ENCODE measurements at places on chromosomes 1 and 21.

DNA sequence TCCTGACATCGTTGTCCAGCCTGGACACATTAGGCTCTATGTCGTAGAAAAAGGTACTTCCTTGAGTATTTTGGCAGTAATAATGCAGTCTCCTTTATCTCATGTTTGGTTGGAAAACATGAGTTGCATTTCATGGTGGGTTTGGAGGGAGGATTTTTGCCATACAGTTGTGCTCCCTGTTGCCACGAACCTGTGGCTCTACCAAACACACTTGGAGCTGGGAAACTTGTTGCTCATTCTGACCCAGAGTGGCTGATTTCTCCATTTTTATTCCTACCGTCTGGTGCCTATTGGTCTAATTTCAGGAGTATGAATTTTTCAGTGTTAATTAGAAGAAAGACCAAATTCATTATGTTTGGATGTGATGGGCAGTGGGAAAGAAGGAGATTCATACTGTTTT, 50.7 kb downstream of the MPZL1 start:
- no peak for DNase-seq

GRCh38 chr1:67347688-67348472, 40.2 kb downstream of the IL12RB2 start:
- DNase-seq: no peak

- DNase-seq: no peak
Observed at GRCh38 chr1:169896013-169896412, 2.3 kb upstream of the SCYL3 start.

GRCh38 chr1:208149776-208150514, 94.2 kb downstream of the PLXNA2 start:
- no peak for DNase-seq

- no peak for DNase-seq
Observed at GRCh38 chr1:105632342-105633196, 1423.9 kb upstream of the PRMT6 start.

GRCh38 chr1:158793604-158794003, 12.6 kb upstream of the OR6N2 start:
- no peak for DNase-seq

GRCh38 chr1:206583707-206584648, 28.3 kb downstream of the EIF2D start:
- peak; percentile 71 for DNase-seq

- no peak for DNase-seq
Observed at GRCh38 chr1:12244585-12244984, 14.8 kb downstream of the VPS13D start.

DNA sequence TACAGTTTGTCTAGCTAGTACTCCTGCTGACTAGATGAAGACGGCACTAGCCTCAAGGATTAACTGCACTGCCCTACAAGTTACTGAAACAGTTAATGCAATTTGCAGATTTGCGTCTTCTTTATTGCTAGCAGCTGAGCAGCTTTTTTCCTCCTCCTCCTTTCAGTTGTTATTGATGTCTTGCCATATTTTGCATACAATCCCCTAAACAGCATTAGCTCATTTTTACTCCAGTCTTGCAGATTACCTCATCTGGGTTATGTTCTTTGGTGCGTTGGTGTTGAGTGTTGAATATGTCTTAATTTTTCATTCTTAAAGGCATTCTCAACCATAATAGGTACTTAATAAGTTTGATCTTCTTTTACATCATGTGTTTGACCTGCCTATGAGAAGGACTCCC, 363.4 kb upstream of the LYPLAL1 start:
- DNase-seq: no peak

- no peak for DNase-seq
Observed at GRCh38 chr1:146051452-146051851, 29.9 kb upstream of the HJV start.

- DNase-seq: no peak
Observed at GRCh38 chr1:44786138-44786840, 1.7 kb downstream of the BEST4 start.

DNA sequence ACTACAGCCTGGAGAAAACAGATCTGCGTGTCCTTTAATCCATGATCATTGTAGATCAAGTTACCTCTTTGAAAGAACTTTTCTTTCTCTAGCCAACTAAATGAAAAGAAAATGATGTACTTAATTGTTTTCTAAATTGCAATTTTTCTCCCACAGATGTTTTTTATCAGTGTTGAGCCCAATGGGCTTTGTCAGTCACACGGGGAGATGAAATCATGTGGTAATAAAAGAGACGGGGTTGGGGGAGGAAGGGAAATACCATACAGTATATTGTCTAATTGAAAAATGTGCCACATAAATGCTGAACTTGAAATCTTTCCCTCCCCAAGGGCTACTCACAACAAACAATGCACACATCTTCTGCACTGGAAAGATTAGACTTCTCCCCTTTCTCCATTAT, 58.4 kb downstream of the NTMT2 start:
- DNase-seq: no peak

GRCh38 chr1:198167436-198167934, 10.7 kb downstream of the NEK7 start:
- DNase-seq: no peak

GRCh38 chr1:109361649-109362048, 36.1 kb downstream of the SORT1 start:
- DNase-seq: no peak

DNA sequence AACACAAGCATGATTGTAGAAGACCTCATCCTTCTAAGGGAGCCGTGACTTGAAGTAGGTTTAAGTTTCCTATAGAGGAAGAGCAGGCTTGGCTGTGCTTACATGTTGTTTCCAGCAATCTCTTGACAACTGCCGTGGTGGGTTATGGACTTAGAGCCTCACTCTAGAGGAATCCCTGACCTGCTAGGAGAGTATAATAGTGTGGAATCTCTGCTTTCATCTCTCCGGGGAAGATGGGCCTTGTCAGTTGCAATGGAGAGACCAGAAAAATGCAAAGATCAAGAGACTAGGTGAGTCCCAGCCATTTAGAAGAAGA, 137.6 kb downstream of the MIS18A start:
- DNase-seq: no peak

DNA sequence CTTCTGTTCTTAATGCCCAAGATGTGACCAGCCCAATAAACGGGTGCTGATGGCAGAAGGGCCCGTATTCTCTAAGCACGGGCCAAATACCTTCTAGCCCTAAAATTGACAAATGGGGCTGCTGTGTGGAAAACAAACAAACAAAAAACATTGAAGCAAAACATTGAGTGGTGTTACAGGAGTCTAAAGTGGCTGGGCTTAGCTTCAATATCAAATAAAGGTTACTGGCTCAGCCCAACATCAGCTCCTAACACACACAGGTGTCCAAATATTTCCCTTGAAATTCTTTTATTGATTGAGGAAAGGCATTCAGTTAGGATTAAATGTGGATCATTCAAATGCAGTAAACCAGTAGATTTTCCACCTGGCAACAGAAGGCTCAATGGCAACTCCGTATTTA, 13.3 kb upstream of the TTF2 start:
- no peak for DNase-seq

GRCh38 chr1:176829261-176829660, 335.3 kb downstream of the ASTN1 start:
- no peak for DNase-seq

DNA sequence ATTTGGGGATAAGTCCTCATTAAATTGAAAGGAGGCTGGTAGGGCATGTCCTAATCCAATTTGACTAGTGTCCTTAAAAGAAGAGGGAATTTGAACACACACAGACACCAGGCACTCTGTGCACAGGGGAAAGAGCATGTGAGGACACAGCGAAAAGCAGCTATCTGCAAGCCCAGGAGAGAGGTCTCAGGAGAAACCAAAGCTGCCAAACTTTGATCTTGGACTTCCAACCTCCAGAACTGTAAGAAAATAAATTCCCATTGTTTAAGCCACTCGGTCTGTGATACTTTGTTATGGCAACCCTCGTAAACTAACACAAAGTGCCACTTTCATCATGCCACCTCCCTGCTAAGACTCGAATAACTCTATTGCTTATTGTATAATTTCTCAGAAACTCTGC, 13.8 kb downstream of the PLA2G4A start:
- DNase-seq: no peak

DNA sequence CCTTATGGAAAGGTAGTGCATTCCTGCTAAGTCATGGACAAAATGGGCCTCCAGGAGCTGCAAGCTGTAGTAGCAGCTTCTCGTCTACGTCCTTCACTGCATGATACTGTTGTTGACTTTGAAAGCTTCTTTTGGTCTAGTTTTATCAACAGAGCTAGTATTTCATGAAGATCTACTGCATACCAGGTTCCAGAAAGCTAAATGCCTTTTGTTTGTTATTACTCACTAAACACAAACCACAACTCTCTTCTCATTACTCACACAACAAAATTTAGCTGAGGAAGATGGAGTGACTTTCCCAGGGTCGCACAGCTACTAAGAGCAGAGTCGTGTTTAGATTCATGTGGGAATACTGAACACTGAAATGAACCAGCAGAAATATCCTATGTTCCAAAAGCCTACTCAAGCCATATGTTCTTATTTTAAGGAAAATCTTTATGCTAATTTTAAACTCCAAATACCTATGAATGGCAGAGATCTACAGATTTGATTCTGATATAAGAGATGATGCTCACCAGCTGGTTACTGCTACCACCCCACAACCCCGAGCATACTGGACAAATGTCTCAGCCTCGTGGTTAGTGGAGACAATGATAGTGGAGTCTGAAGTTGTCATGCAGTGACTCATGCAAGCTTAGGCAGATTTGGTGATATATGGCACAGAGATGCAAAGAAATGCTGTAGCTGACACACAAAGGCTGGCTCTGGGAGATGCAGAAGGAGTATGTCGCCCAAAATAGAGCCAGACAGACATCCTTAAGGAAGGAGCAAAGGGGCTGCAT, 20.6 kb downstream of the PGBD2 start:
- no peak for DNase-seq

DNA sequence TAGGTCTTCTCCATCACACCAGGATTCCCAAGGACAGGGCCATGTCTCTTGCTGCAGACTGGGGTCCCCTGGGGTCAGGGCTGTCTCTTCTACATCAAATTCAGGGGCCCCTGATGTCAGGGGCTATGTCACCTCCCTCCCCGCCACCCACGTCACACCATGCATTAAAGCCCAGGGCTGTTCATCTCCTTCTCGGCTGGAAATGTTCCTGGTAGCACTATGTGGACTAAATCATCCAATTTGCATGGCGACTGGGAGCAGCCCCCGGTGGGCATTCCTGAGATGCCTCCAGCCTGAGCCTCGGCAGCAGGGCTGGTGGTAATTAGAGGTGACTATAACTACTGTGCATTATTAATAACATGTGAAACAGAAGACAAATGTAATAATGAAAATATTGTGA, 151.7 kb upstream of the HMGB4 start:
- no peak for DNase-seq

- no peak for DNase-seq
Observed at GRCh38 chr1:201955729-201956143, 433 bp downstream of the TIMM17A start.

DNA sequence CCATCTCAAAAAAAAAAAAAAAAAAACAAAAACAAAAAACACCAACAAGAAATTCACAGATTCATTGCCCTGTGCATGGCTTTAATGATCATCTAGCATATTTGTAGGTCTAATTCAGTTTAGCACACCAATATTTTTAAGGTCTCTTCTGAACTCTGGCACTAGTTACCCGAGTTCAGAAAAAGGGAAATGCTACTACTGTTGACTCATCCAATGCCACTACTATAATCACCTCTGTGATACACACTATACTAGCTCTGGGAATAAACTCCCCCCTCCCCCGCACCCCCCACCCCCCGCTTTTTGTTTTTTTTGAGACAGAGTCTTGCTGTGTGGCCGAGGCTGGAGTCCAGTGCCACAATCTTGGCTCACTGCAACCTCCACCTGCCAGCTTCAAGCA, 55.6 kb downstream of the FBXO42 start:
- no peak for DNase-seq

GRCh38 chr1:23475641-23476040, 8.3 kb downstream of the ASAP3 start:
- DNase-seq: no peak

GRCh38 chr1:166471359-166471758, 304.6 kb upstream of the FAM78B start:
- no peak for DNase-seq

GRCh38 chr1:167297222-167298214, 76.8 kb downstream of the POU2F1 start:
- no peak for DNase-seq

GRCh38 chr1:90850898-90851710, 134.0 kb upstream of the BARHL2 start:
- peak; percentile 34 for DNase-seq

DNA sequence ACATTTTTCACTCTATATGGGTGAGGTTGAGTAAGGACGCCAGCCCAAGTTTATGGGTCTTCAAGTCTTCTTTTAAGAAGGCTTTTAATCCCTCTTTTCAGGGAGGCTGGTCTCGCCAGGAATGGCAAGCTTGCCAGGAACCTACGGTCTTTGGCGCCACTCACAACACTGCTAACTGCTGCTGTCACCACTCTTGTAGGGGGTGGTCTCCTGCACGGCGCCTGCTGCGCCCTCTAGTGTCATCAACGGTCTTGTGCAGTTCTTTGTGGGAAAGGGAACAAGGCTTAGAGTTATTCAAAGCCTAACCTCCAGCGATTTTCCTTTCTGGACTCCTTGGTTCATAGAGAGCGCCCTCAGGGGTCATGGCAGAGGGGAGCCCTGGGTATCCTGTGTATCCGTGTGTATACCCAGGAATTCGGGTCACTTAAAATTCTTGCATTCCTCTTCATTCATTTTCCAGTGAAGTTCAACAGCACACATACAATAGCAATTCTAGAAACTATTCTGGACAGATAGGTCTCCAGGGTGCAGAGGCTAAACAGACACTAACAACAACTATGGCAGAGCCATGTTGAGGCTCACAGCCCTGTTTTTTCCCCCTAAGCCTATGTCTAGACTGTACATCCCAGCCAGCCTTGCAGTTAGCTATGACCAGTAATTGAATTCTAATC, 392.8 kb upstream of the CAMK1G start:
- no peak for DNase-seq

DNA sequence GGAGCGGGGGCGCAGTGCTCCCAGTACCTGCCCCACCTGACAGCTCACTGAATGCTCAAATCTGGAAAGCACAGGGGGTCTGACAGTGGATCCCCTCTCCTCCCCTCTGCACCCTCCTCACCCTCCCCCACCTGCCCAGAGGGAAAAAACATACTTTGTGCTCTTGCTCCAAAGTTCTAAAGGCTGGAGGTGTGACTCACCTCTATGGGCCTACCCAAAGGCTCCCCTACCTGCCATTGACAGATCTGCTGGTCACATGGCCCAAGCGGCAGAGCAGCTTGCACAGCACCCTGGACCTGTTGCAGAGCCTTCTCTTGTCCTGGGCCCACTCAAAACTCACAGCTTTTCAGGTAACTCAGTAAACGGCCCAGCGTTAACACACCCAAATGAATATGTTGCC, 55.7 kb downstream of the ADSS2 start:
- no peak for DNase-seq

- no peak for DNase-seq
Observed at GRCh38 chr1:24058671-24059455, 53.1 kb downstream of the MYOM3 start.

GRCh38 chr1:87154384-87154783, 174.3 kb upstream of the LMO4 start:
- DNase-seq: no peak

- no peak for DNase-seq
Observed at GRCh38 chr1:30506291-30507015, 216.9 kb downstream of the MATN1 start.

GRCh38 chr1:29370067-29370466, 133.7 kb downstream of the PTPRU start:
- DNase-seq: no peak

Data from activated CD4-positive, CD25-positive, alpha-beta regulatory T cell treated with anti-CD3 and anti-CD28 coated beads, Interleukin-2, amount 50 U/mL, for 16 hours (primary cell).